ENCODE measurements at places on chromosomes 7 and 10.
A peak's percentile ranks its signal among the peaks of the same experiment; 100 is the strongest.

GRCh38 chr10:119314061-119314460, 106.7 kb downstream of the GRK5 start:
- DNase-seq = no peak

DNA sequence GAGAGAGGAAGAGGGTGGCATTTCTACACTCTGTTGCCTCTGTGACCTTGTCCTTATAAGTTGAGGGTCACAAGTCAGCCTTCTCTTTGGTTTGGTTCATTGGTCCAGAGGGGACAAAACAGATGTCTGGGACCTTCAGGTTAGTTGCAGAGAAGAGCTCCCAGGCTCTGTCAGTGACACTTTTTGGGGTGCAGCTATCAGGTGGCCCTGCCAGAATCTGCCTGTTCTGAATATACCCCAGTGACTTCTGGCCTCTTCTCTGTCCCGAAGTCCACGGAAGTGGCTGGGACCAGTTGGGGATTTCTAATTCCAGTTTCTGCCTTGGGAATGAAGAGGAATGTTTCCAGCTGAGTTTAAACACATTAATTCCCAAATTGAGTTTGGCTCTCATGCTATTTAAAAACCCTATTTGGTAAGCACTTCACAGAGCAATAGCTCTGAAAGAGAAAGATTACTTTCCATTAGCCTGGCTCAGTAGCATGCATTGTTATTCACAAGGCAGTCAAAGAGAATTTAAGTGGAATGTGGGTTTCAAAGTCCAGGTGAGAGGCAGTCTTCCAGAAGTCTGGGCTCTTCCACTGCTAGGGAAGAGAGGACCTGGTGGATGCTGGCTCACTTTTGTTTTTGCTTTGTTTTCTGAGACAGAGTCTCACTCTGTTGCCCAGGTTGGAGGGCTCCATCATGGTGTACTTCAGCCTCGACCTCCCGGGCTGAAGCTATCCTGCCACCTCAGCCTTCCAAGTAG, 237.8 kb upstream of the GALNT17 start:
- no peak for DNase-seq

DNA sequence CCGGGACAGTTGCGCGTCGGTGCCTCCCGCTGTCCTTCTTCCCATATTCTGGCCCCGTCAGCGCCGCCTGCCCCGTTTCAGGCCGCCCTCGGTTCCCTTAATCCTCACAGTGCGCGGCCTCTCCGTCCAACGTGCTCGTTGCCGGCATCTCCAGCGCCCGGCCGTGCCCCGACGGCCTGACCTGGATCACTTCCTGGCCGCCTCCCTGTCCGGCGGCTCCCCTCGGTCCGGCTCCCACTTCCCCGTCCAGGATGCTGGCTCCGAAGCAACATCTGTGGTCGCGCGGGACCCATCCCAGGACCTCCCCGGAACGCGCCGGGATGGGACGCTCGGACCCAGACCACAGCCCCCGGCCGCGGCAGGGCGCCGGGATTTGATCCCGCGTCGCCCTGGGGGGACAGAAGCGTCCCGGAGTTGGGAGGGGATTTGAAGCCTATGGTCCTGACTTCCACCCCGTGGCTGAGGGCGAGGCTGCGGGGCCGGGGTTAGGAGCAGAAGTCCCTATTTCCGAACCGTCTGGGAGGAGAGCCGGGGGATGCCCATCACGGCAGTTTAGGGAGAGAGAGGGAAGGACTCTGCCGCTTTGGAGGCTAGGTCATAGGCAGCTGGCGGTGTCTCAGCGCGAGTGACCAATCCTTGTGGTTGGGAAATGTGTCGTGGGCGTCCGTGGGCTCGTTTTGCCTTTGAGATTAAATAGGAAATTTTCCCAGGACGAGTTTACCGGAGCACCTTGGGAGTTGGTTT, 53.8 kb downstream of the KCTD7 start:
- DNase-seq = no peak

GRCh38 chr7:43491123-43491522, 91.8 kb upstream of the STK17A start:
- no peak for DNase-seq

GRCh38 chr7:54944179-54944578, 74.6 kb upstream of the EGFR start:
- DNase-seq = peak; percentile 38

DNA sequence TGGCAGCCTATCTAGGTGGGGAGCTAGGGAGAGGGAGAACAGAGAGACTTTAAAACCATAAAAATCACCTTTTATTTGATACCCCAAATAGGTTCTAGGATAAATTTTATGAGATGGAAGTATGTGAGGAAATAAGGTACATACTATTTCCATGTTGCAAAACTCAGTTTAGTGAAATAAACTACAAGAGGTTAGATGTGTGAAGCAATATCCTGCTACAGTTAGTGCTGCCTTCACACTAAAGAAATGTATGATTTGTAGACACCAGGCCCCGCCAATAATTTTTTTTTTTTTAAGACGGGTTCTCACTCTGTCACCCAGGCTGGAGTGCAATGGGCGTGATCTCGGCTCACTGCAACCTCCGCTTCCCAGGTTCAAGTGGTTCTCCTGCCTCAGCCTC, 34.4 kb upstream of the RSBN1L start:
- no peak for DNase-seq

GRCh38 chr10:804191-804781, 114.8 kb upstream of the DIP2C start:
- no peak for DNase-seq

GRCh38 chr7:86975449-86975848, 84.0 kb downstream of the ELAPOR2 start:
- DNase-seq = no peak

- no peak for DNase-seq
Observed at GRCh38 chr7:159064816-159065510, 79.7 kb downstream of the VIPR2 start.

DNA sequence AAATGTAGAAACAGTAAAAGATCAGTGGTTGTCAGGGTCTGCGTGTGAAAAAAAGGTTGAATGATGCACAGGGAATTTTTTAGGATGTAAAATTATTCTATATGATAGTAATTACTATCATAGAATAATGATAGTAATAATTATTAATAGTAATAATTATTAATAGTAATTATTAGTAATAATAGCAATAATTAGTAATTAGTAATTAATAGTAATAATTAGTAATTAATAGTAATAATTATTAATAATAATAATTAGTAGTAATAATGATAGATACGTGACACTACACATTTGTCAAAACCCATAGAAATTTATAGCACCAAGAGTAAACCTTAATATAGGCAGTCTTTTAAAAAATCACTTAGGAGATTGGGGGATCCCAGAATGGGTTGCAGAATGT, 4.5 kb upstream of the NUDCD3 start:
- DNase-seq = no peak

GRCh38 chr10:14873090-14873760, 5.4 kb upstream of the SUV39H2 start:
- DNase-seq = no peak

DNA sequence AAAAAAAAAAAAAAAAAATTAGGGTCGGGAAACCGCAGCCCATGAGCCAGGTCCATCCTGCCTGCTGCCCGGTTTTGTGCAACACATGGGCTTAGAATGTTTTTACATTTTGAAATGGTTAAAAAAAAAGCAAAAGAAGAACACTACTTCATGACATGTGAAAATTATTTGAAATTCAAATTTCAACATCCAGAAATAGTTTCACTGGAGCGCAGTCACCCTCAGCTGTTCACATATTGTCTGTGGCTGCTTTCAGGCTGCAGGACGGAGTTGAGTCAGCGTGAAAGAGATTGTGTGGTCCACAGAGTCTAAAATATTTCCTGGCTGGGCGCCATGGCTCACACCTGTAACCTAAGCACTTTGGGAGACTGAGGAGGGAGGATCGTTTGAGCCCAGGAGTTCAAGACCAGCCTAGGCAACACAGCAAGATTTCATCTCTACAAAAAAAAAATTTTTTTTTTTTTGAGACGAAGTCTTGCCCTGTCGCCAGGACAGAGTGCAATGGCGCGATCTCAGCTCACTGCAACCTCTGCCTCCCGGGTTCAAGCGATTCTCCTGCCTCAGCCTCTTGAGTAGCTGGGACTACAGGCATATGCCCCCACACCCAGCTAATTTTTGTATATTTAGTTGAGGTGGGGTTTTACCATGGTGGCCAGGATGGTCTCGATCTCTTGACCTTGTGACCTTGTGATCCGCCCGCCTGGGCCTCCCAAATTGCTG, 63.9 kb upstream of the ECHDC3 start:
- no peak for DNase-seq

GRCh38 chr7:10934292-10934691, 39.4 kb upstream of the PHF14 start:
- no peak for DNase-seq

- no peak for DNase-seq
Observed at GRCh38 chr10:48209241-48209640, 65.3 kb downstream of the FRMPD2 start.

- no peak for DNase-seq
Observed at GRCh38 chr7:15370441-15370840, 191.4 kb downstream of the AGMO start.

DNA sequence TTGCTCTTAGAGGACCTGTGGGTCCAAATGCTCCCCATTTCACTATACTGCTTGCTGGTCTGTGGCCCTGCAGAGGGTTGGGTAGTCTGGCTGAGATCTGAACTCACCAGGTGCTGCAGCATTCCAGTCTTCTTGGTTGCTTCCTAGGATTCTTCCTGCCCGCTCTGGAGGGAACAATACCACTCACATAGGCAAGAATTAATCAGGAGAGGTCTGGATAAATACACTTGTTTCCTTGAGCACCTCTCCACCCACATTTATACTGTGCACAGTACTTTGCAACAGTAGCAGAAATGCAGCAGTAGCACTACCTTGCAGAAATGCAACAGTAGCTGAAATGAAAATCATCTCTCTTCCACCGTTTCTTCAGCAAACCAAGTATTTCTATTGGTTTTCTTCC, 125.3 kb downstream of the INSYN2A start:
- no peak for DNase-seq

GRCh38 chr7:45157653-45158401, at the start of gene RAMP3:
RAMP3 (plus strand) TSS chr7:45157791; CDS start chr7:45157829, 38 bp downstream.
- DNase-seq = no peak

DNA sequence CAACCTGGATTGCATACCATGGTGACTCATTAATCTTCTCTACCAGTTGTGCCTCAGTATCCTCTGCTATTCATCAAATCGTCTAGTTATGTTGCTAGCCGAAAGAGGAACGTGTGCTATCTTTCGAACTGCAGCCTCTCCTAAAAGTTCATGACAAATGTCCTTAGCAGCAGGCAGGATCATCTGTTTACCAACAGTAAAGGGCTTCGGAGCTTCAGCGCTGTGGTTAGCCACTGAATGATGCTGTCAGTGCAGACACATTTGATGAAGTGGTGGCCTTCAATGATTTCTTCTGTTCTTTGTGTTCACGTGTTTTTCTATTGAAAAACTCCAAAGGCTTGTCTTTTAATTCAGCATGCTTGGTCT, 68.8 kb downstream of the CSTF2T start:
- DNase-seq = no peak

DNA sequence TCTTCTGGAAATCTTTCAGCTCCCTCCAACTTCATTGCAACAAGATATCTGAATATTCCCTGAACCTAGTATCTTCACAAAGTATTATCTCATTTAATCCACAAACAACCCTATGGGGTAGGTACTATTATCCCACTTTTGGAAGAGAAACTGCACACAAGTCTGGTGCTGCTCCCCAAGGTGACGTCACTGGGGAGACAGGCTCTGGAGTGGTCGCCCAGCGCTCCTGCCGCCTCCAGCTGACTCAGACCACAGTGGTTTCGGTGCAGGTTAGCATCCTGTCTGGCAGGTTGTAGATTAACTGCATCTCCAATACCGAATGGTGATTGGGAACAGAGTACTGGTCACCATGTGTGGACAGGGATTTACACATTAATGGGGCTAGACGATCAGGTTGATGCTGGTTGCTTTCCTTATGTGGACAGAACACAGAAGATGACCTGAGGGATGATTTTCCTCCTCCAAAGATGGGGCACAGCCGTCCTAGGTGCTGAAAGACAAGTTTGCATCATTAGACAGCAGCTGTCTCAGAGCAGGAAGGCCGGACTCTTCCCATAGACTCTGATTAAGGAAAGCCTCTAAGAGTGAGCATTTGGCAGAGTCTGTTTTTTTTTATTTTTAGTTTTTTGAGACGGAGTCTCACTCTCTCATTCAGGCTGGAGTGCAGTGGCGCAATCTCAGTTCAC, 128.6 kb downstream of the TRRAP start:
- DNase-seq = no peak

GRCh38 chr10:62233356-62234076, 35.1 kb downstream of the RTKN2 start:
- DNase-seq = no peak

DNA sequence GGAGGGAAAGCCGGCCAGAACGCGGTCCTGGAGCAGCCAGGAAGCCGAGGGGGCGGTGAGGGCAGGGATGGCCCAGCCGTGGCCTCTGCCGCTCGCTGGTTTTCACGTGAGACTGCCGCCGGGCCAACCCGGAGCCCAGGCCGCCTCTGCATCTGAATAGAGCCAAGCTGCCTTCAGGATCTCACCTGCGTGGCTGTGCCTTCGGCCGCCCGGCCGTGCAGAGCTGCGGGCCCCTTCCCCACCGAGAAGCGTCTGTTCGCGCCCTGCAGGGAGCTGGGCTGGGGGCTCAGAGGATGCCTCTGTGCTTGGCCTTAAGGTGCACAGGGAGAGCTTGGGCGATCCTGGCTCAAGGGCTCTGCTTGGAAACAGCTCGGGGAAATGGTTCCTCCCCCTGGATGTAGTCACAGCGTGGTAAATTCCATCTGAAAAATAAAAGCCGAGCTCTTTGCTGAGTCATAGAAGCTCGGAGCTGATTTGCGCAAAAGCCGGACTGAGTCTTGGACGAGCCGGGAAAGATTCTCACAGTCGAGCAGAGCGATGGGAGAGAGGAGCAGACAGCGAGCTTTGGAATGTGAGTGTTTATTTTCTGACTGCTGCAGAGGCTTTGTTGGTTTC, at the start of gene JAKMIP3:
JAKMIP3 (plus strand) TSS at position 456 of the 615 bp plus-strand sequence. CDS start 38,863 bp downstream, outside the sequence.
- peak; percentile 63 for DNase-seq

- no peak for DNase-seq
Observed at GRCh38 chr10:3625959-3626751, 158.9 kb downstream of the KLF6 start.

- DNase-seq = no peak
Observed at GRCh38 chr10:22651276-22651980, 63.0 kb downstream of the PIP4K2A start.

DNA sequence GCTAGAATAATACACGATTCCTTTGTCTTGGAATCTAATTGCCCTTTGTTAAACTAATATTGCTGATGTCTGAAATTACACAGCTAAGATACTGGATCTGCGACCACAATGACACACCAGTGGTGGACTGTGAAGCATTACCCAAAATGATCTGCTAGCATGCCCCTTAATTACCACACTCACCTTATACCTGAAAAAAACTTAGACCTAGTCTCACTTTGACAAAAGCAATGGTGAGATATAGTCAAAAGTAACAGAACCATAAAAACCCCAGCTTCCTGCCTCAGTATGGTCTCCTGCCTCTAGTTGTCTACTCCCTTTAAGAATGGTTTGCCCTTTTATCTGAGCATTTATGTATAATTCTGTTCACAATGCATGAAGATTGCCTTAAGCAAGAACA, 20.8 kb upstream of the ERVW-1 start:
- DNase-seq = no peak

GRCh38 chr10:129332476-129332875, 134.6 kb upstream of the MGMT start:
- no peak for DNase-seq

All from LNCaP clone FGC (cell line).